NCI-H748 treated with DMSO at 0.1 percent for 48 hours (cell line): ENCODE measurements at places on chromosomes 5 and 9.

- DNase-seq: no peak
These were observed 276.2 kb downstream of the PDE4D start for GRCh38 chr5:59617186-59617771.

DNA sequence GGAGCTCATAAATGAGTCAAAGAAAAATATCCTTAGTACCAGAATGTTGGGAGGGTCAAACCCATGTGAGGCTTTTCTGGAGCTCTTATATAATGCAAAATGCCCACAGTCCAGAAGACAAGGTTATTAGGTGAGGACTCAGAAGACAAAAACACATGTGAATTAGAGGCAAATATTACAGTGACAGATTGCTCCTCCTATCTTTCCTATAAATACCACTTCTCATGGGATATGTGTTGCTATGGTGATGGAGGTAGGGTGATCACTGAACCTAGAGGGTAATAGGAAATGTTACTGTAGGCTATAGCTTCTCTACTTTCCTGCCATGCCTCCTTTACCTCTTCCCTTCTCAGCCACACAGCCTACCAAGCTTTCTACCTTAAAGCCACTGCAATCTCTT, 264.6 kb downstream of the SEC61B start:
- no peak for DNase-seq

- DNase-seq: no peak
These were observed 50.8 kb downstream of the FXN start for GRCh38 chr9:69086312-69086711.

DNA sequence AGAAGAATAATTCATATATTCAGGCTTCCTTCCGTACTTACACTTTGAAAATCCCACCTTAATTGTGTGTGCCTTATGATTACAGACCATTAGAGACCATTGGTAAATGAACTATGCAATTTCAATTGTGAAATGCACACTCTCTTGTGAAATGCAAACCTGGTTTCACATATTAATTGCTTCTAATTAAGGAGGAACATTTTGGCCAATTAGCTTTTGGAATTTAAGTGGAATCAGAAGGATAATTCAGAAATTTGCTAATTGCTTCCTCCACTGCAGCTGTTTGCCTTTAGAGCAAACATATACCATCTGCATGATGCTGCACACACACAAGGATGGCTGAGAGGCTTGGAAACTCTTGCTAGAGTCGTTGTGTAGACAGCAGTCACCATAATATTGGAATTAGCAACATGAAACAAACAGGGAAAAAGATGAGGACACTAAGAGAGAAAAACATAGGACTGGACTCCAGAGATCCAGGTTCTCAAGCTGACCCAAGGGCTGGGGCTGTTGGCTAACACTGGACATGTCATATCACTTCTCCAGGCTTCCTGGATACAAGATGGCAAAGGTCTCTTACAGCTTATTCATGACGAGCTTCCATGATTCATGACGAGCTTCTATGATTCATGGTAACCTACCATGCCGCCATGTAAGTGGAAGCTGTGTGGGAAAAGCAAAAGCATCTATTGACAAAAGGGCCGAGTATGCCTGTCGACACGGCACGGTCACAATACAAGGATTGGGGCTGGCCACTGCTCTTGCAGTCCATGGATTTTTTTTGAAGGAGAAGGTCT, 78.0 kb downstream of the PTCH1 start:
- DNase-seq: no peak

DNA sequence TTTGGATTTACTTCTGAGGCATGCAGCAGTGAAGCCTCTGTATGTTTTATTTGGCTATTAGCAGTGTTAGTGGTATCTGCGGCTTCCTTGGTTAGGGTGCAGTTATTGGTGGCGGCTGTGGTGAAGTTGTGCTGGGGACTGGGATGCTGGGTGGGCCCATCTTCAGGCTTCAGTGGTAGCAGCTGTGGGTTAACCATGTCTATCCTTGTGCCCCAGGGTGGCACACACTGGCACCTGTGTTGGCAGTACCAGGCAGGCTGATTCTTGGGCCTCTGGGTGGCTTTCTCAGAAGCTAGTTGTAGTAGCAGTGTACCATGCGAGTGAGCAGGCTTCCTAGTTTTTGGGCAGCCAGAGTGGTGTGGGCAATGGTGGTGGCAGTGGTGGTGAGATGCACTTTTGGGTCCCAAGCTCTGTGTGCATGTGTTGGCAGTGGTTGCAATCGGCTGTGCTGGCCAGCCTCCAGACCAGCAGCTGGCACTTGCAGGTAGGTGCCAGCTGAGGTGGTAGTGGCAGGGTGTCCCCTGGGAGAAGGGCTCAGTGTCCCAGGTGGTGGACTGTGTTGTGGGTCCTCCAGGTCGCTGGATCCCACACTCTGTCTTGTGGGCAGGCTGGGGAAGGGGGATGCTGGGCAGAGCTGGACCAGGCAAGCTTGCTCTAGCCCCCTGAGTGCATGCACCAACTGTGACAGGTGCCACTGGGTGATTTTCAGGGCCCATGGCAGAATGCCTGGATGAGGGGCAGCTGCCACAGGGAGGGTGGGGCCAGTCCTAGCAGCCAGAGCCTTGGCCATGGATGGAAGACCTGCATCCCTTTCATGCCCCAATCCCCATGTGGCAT, 13.6 kb downstream of the AHRR start:
- no peak for DNase-seq

- no peak for DNase-seq
These were observed 31.1 kb downstream of the FGD3 start for GRCh38 chr9:92978345-92978875.

GRCh38 chr5:138386290-138386689, 33.8 kb downstream of the KDM3B start:
- DNase-seq: no peak

DNA sequence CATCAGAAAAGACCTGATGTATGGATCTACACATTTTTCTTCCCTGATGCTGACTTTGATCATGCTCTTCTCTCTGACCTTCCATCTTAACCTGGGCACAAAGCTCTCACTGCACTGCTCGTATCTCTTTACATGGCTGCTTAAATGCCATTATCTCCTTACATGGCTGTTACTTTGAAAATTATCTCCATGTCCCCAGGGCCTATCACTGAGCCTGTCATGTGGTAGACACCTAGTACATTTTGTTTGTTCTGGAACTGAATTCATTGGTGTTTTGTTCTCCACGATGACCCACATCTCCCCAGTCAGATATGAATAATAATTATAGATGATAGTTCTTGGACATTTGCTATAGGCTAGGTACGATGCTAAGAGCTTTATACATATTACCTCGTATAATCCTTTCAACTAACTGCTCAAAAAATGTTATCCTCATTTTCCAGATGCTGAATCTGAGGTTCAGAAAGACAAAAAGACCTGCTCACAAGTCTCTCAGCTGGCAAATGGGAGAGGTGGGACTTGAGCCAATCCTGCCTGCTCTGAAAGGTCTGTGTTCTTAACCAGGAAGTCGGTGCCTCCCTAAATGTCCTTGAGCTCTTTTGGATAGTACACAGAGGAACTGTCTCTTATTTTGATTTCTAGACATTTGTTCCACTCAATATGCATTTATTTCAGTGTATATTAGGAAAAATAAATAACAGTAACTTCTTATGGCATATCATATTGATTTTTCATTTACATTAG, 9.8 kb upstream of the CPEB4 start:
- no peak for DNase-seq

DNA sequence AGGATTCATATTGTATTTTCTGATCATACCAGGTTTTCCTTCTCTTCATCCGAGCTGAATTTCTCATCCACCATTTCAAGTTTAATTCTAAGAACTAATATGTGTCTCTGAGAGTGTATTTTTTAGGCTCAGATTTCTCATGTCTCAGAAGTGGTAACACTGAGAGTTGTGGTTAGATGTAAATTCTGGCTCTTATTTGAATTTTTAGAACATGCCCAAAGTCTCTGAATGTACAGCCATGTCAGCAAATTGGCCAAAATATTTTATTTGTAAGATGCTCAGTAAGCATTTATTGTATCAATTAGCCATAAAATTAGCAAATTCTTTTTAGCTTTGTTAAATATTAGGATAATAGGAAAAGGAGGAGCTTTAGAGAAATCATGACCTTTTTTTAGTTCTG, 16.6 kb downstream of the SV2C start:
- no peak for DNase-seq

DNA sequence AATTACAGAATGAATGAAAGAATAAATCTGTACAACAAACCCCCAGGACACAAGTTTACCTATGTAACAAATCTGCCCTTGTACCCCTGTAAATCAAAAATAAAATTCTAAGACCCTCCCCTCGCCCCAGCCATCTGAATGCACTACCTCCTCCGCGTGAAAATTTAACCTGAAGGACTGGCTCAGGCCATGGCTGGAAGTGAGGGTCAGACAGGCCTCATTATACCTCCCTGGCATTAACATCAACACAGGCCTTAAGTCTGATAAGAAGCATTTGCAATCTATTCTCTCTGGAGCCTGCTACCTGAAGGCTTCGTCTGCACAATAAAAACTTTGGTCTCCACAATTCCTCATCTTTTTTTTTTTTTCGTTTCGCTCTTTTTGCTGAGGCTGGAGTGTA, 48.7 kb upstream of the TTC39B start:
- DNase-seq: no peak

- no peak for DNase-seq
These were observed 15.1 kb downstream of the ANGPTL2 start for GRCh38 chr9:127107171-127107928.

GRCh38 chr5:60992871-60993270, 47.9 kb downstream of the NDUFAF2 start:
- DNase-seq: no peak

DNA sequence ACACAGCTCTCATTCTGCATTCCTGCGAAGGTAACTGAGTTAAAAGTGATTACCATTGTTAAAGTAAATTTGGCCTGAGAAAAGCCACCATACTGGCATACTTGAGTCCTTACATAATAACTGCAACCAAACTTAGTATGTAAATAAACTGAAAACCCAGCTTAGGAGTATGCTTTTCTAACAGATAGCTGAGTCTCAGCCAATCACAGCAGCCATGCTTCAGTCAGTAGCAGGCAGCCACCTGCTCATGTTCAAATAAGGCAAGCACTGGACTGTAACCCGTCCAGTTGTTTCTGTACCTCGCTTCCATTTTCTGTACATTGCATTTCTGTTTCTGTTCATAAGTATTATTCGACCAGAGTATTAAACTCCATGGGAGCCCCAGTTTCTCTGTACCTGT, 58.6 kb downstream of the GCNT4 start:
- no peak for DNase-seq

GRCh38 chr5:66860199-66860975, 264.2 kb downstream of the MAST4 start:
- no peak for DNase-seq

DNA sequence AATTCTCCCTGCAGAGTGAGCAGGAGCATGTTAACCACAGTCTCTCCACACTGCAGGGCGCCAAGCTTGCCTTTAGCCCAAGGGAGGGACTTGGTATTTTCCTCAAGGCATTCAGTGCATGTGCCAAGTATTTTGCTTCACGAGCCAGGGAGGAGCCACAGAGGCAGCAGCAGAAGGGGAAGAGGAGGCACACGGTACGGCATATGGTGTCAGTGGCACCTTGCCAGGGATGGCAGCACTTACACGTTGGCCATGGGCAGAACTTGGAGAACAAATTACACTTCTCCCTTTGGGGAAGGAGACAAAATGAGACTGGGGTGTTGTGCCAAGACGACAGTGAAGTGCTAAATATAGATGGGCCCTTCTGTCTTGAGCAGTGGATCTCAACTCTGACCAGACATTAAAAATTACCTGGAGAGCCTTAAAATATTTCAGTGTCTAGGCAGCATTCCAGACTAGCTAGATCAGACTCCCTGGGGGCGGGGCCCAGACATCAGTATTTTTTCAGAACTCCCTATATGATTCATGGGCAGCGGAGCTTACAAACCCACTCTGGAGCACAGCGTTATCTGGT, 155.8 kb downstream of the DRD1 start:
- DNase-seq: no peak

DNA sequence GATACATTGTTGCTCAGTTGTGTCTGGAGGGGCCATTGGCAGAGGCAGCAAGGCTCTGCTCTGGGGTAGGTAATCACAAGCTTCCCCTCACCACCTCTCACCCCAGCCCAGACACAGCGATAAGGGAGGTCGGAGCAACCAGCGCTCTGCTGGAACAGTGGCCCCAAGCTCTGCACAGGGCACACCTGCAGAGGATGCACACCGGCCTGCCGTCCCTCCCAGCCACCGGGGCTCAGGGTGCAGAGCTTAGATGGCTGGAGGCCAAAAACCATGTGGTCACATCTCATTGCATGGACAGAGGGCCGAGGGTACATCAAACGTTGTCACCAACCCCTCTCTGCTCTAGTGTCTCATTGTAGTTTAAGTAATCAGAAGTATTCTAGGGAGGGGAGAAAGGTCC, 95.4 kb upstream of the ICE1 start:
- no peak for DNase-seq

- no peak for DNase-seq
These were observed 7.2 kb downstream of the ALDH7A1 start for GRCh38 chr5:126587551-126588390.

- DNase-seq: no peak
These were observed 14.8 kb upstream of the TMC1 start for GRCh38 chr9:72506615-72507014.

GRCh38 chr5:65938256-65938655, 11.9 kb downstream of the ERBIN start:
- no peak for DNase-seq

DNA sequence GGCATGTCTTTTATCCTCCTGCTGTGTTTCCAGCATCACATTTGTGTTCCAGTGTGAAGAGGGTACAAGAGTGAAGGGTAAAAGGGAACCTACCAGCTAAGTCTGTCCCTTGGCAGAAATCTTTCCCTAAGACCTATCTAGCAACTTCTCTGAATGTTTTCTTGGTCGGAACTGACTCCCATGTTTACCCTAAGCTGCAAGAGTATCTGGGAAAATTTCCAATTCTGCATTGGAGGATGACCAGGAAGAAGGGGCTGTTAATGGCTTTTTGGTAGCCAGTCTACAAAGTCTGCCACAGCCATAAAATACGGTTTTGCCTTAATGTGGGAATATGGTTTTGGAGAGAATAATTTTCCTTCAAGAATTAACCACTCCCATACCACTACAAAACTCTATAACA, 75.1 kb downstream of the MAST4 start:
- DNase-seq: no peak

DNA sequence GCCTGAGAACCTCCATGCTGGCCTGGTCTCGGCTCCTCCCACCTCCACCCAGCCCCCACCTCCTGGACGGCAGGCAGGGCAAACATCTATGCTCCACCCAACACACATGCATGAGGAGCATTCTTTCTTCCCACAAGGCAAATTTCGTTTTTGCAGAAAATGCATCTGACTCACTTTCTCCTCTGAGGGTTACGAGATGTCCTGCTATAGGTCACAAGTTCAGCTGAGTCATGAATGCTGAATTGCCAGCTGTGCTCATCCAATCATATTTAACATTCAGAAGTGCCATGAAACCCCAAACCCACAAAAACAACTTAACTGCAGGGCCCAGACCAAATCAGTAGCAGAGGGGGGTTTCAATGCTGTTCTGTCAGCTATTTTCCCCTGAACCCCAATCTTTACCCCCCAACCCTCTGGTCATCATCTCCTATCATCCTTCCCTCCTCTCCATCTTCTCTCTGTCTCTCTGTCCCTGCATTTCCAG, 39.0 kb upstream of the OSMR start:
- no peak for DNase-seq

GRCh38 chr9:87478226-87478992, 19.3 kb upstream of the DAPK1 start:
- no peak for DNase-seq
